HEK293T (cell line): ENCODE measurements at places on chromosomes 5 and 9.
A peak's percentile ranks its signal among the peaks of the same experiment; 100 is the strongest.

DNA sequence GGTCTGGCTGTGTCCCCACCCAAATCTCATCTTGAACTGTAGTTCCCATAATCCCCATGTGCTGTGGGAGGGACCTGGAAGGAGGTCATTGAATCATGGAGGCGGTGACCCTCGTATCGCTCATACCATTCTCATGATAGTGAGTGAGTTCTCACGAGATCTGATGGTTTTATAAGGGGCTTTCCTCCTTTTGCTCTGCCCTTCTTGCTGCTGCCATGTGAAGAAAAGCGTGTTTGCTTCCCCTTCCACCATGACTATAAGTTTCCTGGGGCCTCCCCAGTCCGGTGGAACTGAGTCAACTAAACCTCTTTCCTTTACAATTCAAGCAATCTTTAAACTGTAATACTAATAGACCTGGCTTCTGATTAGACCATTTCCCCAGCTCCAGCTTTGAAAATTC lies 92.2 kb upstream of the SARDH start:
- DNase-seq: no peak

GRCh38 chr5:59661954-59662615 lies 231.4 kb downstream of the PDE4D start:
- no peak for DNase-seq

GRCh38 chr5:39254671-39255070 lies 35.3 kb upstream of the FYB1 start:
- DNase-seq: no peak

DNA sequence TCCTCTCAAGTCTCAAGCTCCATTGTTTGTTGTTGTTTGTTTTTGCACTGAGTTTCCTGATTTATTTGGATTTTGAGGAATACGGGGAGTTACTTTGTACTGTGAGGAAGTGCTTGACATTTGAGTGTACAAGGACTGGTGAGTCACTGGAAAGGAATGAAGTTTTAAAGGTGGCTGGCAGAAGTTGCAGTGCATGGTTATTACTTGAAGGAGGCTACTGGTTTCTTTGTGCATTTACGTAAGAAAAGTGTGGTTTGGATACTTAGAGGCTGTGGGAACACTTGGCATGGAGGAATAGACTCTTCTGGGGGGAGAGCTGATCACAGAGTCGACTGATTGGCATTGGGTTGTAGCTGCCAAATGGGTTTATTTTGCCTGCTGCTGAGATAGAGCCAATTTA lies 919.0 kb downstream of the TAF11L14 start:
- DNase-seq: no peak

GRCh38 chr9:2780326-2780725 lies 63.0 kb downstream of the KCNV2 start:
- DNase-seq: no peak

- DNase-seq: peak; percentile 9
These were observed 734 bp downstream of the SKP1 start for GRCh38 chr5:134175921-134176510.

GRCh38 chr5:171493646-171494393 lies 74.4 kb downstream of the FGF18 start:
- no peak for DNase-seq

- DNase-seq: no peak
These were observed 8.6 kb downstream of the BHMT start for GRCh38 chr5:79120221-79120620.

DNA sequence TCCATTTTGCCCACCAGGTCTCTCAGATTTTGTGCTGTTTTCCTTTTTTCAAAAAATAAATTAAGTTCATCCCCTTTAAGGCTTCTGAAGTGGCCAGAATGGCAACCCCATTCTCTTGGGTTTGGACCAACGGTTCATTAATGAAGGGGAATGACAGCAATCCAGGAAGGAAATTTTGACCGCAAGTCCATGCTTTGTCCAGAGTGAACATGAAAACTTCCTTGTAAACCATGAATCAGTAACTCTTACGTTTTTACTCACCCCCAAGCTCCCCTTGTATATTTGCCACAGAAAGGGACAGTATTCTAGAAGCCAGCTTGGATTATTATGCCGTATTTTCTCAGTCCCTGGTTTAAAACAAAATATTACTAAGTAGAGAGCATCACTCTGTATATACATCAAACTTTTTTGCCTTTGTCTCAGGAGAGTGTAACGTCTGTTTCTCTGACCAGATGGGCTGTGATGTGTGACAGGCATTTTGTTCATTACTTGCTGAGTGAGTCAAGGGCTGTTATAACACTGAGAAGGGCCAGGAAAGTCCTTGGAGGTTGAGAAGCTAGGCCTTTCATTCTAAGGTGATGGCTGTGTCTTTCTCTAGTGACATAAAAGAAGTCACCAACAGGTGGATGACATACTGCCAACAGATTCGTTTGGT lies 148.2 kb downstream of the SMARCA2 start:
- DNase-seq: no peak

GRCh38 chr5:141186897-141187512 lies at the start of gene PCDHB9:
Gene PCDHB9, plus strand, starts transcription at chr5:141187161. Its CDS starts 158 bp downstream, at chr5:141187319.
- DNase-seq: peak; percentile 12

GRCh38 chr9:107942291-107942690 lies 452.7 kb upstream of the KLF4 start:
- DNase-seq: no peak

- DNase-seq: no peak
These were observed 1.9 kb downstream of the SPARC start for GRCh38 chr5:151684690-151685361.

DNA sequence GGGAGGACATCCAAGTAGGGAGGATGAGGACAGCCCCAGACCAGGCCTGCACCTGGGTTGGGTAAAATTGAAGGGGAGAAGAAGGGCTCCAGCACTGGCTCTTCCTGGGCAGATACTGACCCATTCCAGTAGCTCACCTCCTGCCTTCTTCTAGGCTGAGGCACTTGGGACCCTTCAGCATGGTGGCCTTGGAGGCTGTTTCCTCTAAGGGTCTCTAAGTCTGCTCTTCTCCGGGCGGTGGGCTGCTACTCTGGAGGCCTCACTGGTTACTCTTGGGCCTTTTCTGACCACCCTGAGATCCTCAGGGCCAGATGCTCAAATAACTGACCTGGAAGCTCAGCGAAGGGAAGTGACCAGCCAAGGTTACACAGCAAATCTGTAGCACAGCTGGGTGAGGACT lies 2.8 kb upstream of the TIFAB start:
- no peak for DNase-seq

DNA sequence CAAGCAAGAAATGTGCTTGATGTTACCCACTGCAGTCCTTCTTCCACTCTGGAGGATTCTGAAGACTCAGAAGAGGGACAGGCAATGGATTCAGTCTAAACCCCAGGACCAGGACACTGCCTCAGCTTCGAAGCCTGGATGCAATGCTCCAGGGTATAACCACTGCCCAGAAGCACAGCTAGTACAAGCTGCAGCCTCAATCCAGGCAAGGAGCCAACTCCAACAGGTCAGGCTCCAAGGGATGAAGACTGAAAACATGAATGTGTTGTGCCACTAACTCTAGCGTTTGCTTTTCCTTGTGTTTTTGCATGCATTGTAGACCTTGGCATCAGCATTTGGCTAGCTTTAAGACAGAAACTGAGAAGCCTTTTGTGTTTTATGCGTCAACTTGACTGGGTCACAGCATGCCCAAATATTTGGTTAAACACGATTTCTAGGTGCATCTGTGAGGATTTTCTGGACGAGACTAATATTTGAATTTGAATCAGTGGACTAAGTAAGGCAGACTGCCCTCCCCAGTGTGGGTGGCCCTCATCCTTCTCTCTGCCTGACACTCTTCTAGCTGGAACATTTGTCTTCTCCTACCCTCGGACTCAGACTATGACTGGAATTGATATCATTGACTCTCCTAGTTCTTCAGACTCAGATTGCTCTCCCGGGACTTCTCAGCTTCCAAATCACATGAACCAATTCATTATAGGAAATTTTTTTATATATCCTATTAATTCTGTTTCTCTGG lies 20.5 kb upstream of the GPX3 start:
- no peak for DNase-seq

DNA sequence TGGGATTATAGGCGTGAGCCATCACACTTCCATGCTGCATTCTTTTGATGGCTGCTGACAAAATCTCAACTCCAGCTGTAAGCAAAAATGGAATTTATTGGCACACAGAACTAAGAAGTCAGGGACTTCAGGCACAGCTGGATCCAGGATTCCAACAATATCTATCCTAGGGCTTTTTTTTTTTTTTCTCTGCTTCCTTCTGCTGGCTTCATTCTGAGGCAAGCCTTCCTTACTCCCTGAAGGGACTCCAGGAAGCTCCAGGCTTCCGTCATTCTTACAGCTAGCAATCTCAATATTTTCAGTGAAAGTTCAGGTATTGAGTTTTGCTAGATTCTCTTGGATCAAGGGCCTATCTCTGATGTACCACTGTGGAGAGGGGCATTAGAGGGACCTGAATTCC lies 66.1 kb downstream of the GALNT12 start:
- DNase-seq: no peak

DNA sequence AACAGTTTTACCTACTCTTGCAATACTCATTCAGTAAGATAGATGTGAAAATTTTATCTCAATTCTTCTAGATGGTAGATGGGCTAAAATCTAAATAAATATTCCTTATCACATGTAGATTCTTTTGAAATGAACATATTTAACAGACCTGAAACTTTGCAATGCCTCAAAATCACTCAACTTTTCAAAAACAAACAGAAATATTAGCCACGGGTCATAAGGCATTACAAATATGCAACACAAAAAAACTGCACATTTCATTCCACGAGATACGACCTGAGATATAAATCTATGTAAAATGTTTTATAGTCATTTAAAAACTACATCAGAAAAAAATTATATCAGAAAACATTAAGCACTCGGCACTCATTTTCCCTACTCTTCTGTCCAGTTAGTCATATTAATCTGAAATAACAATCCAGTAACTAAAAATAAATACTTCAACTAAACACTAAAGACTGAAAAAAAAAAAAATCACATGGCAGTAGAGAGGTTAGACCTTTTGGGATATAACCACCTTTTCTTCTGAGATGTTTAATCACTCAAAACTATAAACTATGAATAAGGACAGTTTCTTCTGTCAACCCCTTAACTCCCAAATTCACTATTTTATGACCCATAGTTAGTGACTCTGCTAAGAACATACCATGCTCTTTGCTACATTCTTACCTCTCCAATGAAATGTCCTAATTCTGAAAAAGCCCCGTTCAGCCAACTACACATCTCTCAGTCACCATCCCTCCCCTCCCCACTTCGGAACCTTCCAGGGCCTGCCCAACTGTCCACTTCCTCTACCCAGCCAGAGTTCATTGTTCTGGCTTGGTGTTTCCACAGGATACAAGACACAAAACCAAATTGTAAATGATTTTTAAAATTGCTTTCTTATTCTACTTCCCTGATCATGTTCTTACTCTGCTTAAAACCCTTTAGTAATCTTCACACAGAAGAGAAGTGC lies 6.4 kb downstream of the HOMER1 start:
- DNase-seq: no peak

GRCh38 chr5:121019734-121020133 lies 555.6 kb downstream of the PRR16 start:
- DNase-seq: no peak

- DNase-seq: no peak
These were observed 50.9 kb downstream of the SUSD1 start for GRCh38 chr9:112124156-112124555.

DNA sequence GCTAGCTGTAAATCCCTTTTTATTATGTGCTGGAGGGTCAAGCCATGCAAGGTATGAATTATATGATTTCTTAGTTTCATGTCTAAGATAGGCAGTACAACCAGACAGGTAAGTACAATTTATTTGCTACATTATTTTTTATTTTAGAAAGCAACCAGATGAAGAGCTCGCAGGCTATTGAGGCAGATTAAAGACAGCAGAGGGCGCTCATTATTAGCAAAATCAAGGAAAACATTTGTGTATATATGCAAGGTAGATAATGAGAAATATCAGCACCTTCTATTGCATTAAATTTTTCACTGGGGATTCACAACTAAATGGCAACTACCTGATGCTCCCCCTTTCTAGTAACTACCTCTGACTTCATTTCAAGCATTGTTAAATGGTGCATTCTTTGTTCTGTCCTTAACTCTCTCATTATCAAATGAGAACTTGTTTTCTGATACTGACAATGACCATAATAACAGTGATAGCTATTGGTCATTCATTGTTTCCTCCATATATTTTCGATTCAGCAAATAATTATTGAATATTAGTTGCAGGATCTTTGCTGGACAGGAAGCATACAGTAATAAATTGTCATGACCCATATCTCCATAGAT lies 8.6 kb downstream of the SCGB3A2 start:
- peak; percentile 8 for DNase-seq

GRCh38 chr5:1064383-1065142 lies 47.3 kb downstream of the SLC12A7 start:
- DNase-seq: no peak

- DNase-seq: no peak
These were observed 978 bp downstream of the P4HA2 start for GRCh38 chr5:132226516-132227234.

- DNase-seq: no peak
These were observed 18.3 kb downstream of the DOCK2 start for GRCh38 chr5:169655353-169655752.

DNA sequence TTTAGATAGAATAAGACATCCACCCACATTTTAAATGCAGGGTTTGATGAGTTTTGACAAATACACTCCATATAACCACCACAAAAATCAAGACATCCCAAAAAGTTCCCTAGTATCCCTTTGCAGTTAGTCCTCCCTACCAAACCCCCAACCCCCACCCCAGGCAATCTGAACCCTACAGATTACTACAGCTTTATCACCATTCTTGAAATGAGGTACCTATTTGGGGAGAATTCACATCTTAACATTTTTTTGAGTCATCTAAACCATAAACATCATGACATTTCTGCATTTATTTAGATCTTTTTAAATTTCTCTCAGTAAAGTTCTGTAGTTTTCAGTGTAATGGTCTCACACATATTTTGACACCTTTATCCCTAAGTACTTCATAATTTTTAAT lies 53.9 kb downstream of the PTBP3 start:
- no peak for DNase-seq

GRCh38 chr9:89461265-89461664 lies 36.6 kb downstream of the SEMA4D start:
- DNase-seq: no peak

DNA sequence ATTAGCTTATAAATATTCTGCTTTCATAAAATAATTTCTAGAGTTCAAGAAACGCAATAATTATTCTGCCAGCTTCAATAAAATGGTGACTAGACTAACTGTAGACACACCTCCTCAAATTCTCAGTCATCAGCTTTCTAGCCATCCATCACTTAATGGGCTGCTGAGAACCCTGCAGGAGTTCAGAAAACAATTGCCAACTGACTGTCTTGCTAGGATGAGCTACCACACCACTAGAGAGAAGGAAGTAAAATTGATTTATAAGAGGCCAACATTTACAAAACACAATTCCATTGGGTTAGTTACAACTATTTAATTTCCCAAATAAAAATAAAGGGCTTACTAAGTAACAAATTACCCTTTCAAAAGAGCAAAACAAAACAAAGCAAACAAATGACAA lies 126.5 kb upstream of the PAPPA start:
- no peak for DNase-seq

GRCh38 chr5:35926389-35927051 lies 11.9 kb downstream of the CAPSL start:
- peak; percentile 71 for DNase-seq
